Thoracic aorta (tissue), 2 donors: ENCODE measurements at places on chromosomes 13 and 19.

- no peak for DNase-seq
Observed at GRCh38 chr13:42396501-42396900, 124.5 kb downstream of the AKAP11 start.

DNA sequence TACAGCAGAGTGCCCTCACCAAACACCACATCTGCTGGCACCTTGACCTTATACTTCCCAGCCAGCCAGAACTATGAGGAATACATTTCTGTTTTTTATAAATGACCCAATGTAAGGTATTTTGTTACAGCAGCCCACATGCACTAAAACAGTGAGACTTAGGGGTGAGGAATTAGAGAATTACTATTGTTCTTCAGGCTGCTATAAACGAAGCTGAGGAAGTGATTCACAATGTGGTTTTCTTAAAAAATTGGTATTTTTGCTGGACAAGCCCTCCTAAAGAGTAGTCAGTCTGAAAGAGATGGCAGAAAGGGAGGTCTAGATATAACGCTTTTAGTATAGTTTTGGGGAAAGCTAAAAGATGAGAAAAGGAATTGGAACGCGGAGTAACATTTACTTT is 101.0 kb downstream of the SLITRK6 start:
- no peak for DNase-seq

DNA sequence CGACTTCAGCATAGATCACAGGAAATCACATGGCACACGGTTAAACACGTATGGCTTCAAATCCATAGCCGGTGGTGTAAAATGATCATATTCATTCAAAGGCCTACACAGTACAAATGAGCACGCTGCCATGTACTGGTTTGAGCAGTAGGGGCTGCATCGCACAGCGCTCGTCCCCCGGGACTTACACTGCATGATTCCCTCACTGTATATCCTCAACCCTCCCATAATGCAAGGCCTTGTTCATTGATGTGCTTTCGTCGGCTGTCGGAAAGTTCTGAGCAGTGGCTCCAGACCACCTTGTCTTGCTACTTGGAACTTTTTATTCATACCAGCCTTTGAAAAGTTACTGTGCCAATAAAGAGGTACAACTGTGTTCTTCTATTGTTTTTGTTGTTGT is 578.2 kb downstream of the MYO16 start:
- DNase-seq, result no peak

DNA sequence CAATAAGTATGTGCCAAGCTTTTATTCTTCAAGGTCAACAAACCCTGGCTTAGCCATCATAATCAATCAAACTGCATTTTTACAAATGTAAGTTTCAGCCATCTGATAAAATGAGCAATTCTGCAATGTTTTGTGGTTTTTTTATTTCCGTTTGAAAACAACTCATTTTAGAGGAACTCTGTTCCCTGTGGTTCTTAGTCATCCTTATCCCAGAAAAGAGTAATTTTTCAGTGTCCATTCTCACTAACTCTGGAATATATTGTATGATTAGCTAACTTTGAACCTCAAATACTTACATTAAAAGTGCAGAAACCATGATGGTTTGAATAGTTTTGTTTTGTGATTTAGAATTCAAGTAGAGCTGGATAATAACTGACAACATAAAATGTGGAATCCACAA is 87.6 kb downstream of the IRS2 start:
- DNase-seq, result no peak

DNA sequence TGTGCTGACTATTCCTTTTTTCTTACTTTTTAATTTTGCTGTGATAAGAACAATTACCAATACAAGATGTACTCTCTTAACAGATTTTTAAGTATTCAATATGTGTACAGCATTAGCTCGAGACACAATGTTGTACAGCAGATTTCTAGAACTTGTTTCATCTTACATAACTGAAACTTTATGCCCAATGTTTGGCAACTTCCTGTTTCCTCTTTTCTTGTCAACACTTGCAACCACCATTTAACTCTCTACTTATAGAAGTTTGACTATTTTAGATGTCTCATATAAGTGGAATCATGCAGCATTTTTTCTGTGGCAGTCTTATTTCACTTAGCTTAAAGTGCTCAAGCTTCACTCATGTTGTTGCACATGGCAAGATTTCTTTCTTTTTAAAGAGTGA is 1426.8 kb downstream of the SLITRK5 start:
- DNase-seq, result no peak

- no peak for DNase-seq
Observed at GRCh38 chr13:45401314-45401713, 16.9 kb downstream of the SLC25A30 start.

DNA sequence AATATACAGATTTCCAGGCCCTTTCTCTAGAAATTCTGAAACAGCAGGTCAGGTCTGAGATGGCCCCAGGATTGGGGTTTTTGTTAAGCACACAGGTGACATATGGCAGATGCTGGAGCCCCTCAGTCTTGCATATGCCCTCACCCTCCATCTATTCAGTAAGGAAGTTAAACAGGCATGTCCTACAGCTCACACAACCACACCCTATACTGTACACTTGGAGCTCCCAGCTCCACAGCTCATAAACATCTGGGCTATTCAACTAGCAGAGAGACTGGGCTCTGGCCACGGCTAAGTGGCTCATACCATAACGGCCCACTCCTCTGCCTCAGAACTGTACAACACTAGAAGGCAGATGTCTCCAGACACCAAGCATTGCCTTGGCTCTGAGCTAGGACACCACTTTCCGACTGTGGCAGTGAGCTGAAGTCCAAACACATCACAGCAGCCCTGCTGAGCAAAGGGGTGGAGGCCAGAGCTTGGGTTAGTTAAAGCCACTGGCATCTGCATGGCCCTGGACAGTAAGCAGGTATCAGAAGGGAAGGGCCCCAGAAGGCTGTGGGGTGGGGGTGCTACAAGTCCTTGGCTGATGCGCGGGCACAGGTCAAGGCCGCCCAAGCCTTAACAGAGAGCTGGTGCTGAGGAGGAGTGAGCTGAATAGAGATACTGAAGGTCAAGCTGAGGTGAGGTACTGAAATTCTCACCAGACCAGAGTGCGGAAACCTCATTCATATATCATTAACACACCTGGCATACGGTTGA is 79.1 kb downstream of the ABCC4 start:
- DNase-seq, result no peak

GRCh38 chr19:34713262-34713637 is 20.8 kb upstream of the ZNF181 start:
- DNase-seq, result no peak

GRCh38 chr13:98280176-98280510 is 103.1 kb upstream of the RNF113B start:
- DNase-seq, result no peak

GRCh38 chr13:48093588-48093987 is 1.3 kb downstream of the MED4 start:
- DNase-seq, result no peak

GRCh38 chr13:88628882-88629281 is 957.7 kb downstream of the SLITRK5 start:
- DNase-seq, result no peak

DNA sequence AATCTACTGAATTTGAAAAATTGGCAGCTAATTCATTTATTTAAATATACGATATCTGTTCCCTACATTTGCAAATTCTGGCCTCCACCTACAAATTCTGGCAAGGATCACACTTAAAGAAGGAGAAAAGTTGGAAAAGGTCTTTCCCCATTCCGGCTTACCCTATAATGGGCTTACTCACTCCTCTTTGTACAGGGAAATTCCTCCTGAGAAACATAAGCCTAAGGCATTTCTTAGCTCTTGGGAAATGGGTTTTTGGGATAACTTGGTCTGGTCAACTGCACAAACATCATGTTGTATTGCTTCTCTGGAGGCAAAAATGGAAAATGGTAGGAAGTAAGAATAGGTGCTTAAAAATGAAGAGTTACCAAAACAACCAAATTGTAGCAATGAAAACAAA is 25.5 kb downstream of the KCTD12 start:
- no peak for DNase-seq

DNA sequence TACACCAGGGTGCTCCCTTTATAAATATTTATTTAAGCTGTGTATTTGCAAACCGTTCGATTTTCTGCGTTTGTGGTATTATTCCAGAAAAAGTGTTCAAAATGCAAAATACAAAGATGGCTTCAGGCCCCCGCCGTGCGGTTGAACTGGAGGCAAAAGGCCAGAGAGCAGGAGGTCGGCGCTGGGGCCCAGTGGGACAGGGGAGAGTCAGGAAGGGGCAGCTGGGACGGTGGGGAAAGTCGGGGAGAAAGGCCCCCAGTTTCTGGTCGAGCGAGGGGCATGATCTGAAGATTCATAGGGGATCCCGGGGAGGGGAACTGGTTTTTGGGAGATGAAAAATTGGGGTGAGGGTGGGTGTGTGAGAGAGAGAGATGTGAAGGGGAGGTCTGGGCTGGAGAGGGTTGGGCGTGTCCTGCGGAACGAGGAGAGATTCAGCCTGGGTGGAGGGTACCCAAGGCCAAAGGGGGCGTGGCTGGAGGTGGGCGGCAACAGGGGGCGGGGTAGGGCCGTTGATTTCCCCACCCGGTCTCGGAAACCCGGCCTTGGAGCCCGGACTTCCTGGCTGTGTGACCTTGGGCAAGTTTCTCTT is 678 bp downstream of the ISOC2 start:
- DNase-seq, result peak; percentile 42

GRCh38 chr13:70311191-70311590 is 202.9 kb upstream of the KLHL1 start:
- no peak for DNase-seq

GRCh38 chr13:98056839-98057410 is 86.0 kb upstream of the FARP1 start:
- no peak for DNase-seq

GRCh38 chr13:91426913-91427312 is 28.5 kb downstream of the GPC5 start:
- no peak for DNase-seq

DNA sequence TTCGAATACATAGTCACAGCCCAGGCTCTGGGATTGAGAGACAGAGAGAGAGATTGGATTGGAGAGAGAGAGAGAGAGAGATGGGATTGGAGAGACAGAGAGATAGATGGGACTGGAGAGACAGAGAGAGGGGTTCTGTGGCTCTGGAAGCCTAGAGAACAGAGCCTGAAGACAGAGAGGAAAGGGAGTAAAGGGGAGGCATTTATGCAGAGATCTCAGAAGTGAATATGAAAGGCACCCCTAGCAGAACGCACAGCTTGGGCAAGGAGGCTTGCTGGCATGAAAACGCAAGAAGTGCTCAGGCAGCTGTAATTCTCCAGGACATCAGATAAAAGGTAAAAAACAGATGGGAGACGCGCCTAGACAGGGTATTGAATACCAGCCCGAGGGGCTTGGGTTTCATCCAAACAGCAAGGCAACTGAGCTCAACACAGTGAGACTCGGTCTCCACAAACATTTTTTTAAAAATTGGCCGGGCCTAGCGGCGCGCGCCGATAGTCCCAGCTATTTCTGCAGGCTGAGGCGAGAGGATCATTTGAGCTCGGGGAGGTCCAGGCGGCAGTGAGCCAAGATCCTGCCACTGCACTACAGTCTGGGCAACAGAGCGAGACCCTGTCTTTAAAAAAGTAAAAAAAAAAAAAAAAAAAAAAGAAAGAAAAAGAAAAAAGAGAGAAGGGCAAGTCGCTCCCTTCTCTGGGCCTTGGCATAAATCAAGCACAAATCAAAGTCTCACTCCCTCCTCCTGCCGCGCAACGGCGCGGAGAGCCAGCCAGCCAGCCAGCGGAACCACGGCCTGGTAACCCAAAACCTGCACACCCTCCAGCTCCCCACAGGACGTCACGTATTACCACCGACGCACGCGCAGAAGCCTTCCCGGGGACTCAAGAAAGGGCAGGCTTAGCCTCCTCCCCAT is 774 bp upstream of the PPP2R1A start:
- DNase-seq, result peak; percentile 19

GRCh38 chr13:113924184-113924901 is 49.5 kb downstream of the C13orf46 start:
- DNase-seq, result no peak

GRCh38 chr13:100394005-100394695 is 194.4 kb downstream of the GGACT start:
- no peak for DNase-seq

DNA sequence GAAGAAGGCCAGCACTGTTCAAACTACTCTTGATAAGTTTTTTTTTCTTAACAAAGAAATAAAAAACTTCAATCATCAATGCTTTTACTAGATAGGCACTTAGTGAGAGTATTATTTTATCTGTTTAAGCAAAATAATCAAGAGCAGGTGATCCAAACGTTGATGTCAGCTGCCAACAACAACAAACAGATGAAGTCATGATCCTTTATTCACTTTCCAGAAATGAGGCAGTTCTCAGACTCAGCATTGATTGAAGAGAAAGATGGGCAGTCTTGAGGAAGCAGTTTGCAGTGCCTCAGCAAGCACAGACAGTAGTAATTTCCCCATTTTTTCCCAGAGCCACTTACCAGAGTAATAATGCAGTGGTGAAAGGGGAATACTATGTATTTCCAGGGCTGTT is 38.4 kb upstream of the CSNK1A1L start:
- DNase-seq, result no peak

GRCh38 chr19:14603990-14604387 is 21.1 kb downstream of the CLEC17A start:
- DNase-seq, result no peak

DNA sequence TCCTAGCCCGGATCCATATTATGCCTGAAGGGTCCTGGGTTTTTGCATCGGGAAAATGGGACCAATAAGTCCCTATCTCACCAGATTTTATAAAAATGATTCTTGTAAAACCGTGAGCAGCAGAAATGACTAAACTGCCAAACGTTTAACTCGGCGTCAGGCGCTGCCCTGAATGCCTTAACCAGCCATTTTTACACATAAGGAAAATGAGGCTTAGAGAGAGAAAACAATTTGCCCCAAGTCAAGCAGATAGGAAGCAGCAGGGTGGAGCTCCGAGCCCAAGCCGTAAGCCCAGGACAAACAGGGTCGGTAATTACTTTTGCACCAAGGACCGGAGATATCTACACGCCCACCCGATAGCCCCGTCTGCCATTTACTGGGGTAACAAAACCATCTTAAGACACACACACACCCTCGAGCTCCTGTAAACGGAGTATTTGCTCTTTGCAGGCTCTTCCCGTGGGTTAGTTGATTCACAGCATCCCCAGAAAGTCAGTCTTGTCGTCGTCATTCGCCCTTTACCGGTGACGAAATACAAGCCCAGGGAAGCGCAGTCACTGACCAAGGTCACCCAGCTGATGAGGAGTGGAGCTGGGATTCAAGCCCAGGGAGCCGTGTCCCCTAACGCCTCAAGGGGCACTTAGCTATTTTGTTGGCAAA is 16.0 kb upstream of the MRI1 start:
- DNase-seq, result no peak

GRCh38 chr13:109870274-109870673 is 83.9 kb upstream of the IRS2 start:
- no peak for DNase-seq

DNA sequence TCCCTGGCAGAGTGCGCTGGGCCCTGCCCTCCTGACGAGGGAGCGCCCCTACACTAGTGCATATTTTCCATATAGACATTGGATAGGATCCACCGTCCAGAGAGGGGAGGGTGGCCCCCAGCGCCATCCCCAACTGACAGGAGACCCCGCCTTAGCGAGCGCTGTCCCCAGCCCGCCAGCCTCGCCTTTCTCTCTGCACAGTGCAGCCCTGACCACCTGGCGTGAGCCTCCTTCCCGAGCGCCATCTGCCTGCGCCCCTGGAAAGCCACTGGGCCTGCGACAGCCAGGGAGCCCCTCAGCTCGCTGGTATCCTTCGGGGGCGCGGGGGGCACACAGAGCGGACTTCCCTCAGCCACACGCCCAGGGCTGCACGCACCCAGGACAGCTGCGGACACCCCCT is 42.1 kb upstream of the ATP12A start:
- no peak for DNase-seq
